ENCODE measurements at places on chromosomes 12 and 14. TPM values are rescaled to one million over a fixed set of nuclear protein-coding genes. Genes with fewer than 3 reads are reported as not detected.
A peak's percentile ranks its signal among the peaks of the same experiment; 100 is the strongest.

DNA sequence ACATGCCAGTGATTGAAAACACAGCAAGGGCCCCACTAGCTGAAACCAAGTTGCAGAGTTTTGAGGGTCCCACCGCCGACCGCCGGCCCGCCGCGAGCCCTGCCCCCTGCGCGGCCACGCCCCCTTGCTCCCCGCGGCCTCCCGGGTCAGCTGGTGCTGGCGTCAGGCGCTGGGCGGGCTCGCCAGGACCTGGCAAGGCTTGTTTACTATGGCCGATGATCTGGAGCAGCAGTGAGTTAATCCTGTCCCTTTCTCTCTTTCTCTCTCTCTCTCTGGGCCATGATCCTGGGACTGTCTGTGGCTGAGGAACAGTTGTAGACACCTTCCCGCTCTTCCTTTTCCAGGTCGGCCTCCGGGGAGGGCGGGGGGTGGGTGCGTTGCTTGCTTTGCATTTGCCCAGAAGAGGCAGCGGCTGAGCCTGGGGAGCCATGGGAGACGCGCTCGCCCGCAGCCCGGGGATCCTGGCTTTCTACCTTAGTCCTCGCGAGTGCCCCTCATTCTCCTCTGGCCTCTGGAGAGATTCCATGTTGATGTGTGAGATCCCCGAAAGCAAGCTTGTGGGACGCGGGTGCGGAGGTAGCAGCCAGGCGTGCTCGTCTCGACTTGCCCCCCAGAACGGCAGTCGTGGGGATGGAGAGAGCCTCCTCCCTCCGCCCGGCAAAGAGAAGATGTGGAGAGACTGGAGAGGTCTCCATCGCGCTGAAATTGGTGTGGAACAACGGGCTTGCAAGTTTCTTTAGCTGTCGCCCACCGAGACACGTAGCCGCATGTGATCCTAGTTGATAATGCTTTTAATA lies at the start of gene ABHD4:
TSS of gene ABHD4 (plus strand) at position 202 of the 797 bp plus-strand sequence. CDS start at position 209, 7 bp downstream.
- DNase-seq: peak; percentile 74

DNA sequence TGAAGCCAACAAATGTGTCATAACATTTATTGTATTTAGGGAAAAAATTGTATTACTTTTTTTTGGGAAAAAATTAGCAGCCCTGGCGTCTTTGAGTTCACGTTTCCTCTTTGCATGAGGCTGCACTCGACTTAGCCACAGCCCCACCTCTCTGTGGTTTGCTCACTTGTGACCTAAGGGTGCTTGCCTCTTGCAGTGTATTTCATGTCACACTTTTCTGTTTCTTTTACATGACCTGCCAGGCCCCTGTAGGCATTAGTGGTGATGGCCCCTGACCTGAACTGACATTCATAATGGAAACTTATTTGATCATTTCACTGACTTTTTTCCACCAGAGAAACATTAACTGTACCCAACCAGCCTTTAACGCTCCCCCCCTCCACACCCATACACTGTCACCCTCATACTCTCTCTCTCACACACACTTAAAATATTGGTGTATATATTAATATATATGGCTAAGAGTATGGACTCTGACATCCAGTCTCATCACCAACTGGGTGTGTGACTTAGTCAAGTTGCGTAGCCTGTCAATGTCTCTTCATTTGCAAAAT lies 122.9 kb downstream of the PRKCH start:
- no peak for DNase-seq

OR6C4 gene
- total RNA-seq: not detected

CD69 gene
- total RNA-seq: not detected

TDRD9 gene
- total RNA-seq: 0.56 TPM

TMEM121 gene
- 3.9 TPM for total RNA-seq

DNA sequence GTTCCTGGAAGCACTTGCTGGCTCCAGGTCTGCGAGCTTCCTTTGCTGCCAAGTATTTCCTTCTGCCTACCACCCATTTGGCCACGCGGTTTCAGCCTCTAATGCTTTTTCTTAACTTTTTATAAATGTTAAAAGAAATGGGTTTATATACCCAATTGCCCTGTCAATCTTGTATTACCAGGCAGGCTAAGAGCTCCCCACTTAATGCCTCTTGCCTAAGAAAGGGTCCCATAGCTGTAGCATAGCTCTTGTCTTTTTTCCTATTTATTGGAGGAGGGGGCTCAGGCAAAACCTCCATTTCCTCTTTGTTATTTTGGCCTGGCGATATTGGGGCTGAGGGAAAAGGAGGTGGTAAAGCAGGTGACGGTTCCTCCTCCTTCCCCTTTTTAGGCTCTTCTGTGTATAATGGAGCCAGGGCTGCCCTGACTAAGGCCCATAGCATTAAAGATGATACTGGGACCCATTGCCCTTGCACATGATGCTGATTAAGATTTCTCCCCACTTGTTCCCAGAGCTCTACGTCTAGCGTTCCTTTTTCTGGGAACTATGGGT lies 21.6 kb upstream of the BLTP3B start:
- DNase-seq: no peak

DNA sequence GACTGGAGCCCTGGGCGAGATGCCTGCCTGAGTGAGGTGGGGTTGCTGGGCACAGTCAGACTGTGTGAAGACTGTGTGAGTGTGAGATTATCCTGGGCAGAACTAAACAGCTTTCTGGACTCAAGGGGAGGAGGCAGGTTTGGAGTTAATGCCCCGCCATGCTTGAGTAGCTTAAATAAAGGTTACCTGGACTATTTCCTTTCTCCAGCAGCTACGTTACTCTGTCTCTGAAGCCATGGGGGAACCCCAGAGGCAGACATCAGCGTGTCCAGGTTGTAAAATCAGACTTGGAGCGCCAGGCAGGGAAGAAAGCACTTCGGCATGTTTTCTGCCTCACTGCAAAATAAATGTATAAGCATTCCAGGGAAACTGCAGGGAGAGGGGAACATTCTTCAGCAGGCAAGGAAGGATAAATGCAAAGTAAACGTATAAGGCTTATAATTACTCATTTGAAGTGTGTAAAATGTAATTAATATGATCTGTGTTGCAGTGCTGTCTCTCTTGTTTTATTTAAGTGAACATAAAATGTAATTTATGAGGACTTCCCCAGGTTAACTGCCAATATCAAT lies 129.7 kb downstream of the CHST11 start:
- DNase-seq: no peak

SRP54 gene
- 85.1 TPM for total RNA-seq

DNA sequence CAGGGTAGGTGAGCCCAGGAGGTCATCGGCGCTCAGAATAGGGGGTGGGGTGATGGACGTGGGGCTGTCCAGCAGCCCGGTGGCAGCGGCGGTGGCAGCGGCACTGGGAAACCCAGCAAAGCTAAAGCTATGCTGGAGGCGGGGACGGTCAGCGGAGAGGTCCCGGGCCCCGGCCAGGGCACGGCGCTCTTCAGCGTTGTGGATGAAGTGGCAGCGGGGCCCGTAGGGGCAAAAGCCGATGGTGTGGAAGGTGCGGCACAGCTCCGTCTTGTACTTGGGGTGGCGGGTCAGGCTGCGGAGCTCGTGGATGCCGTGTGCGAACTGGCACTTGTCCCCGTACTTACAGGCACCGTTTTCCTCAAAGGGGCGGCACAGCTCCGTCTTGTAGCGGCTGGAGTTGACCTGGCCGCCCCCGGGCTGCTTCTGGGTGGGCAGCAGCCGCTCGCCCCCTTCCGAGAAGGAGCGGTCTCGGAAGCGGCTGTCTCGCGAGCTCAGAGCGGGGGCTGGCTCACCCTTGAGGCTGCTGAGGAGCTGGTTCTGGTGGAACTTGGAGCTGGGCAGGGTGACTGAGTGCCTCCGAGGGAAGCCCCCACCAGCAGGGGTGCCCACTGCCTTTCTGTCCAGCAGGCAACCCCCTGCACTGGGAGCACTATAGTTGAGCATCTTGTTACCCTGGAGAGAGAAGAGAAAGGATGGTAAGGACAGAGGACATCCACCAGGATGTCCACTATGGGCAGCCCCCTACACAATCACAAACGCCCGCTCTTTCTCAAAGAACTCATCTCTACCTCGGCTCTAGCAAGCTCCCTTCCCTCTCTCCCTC lies 2.8 kb downstream of the ZFP36L1 start:
- peak; percentile 69 for DNase-seq

- no peak for DNase-seq
Observed at GRCh38 chr12:77882709-77883108, 52.0 kb downstream of the NAV3 start.

DNA sequence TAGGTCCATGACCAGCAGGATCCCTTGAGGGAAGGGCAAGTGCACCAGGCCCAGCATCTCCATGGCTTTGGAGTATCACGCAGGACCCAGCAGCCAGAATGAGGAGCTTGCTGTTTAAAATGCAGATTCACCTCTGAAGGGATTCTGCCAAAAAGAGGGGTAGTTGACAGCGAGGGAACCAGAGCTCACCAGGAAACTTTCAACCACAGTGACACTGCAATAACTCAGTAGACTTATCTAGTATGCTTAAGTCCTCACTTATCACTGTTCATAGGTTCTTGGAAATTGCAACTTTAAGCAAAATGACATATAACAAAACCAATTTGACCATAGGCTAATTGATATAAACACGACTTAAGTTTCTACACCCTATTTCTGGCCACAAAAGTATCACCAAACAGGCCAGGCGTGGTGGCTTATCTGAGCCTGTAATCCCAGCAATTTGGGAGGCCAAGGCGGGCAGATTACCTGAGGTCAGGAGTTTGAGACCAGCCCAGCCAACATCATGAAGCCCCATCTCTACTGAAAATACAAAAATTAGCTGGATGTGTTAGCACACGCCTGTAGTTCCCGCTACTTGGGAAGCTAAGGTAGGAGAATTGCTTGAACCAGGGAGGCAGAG lies 21.4 kb upstream of the CKAP4 start:
- DNase-seq: no peak

Data from myocyte (in vitro differentiated cells).